ENCODE measurements at places on chromosomes 1 and 21.

DNA sequence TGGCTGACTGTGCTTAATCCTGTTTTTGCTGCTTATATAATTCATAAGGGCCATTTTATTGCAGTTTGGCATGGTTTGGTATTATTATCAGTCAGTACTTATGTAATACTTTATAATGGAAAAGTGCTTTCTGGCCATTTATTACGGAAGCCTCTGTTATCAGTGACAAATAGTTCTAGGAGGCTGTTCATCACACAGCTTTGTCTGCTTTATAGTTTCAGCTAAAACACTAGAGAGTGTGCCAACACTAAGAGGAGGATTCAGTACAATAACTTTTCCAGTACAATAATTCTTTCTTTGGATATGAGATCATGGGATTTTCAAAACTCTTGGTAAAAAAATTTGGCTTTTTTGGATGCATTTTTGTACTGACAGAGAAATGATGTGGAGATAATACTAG, 102.9 kb upstream of the PTGFR start:
- no peak for DNase-seq

- DNase-seq, result peak; percentile 91
Observed at GRCh38 chr1:20574686-20575540, 14.0 kb upstream of the CDA start.

DNA sequence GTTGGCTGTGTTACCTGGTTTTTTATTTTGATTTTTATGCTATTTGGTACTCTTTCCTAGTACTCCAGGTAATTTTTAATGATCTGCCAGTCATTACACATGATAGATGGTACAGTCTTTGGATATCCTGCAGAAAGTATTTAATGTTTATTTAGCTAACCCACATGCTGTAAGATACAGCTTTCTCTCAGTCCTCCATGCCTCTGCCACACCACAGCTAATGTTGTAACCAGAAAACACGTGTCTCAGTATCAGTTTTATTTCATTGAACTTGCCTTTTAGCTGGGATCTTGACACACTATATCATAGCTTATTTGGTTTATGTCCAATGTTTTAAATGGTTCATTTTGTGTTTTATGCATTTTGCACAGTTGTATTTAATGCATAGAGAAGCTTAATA, 1648.4 kb downstream of the KCNT2 start:
- DNase-seq, result no peak

DNA sequence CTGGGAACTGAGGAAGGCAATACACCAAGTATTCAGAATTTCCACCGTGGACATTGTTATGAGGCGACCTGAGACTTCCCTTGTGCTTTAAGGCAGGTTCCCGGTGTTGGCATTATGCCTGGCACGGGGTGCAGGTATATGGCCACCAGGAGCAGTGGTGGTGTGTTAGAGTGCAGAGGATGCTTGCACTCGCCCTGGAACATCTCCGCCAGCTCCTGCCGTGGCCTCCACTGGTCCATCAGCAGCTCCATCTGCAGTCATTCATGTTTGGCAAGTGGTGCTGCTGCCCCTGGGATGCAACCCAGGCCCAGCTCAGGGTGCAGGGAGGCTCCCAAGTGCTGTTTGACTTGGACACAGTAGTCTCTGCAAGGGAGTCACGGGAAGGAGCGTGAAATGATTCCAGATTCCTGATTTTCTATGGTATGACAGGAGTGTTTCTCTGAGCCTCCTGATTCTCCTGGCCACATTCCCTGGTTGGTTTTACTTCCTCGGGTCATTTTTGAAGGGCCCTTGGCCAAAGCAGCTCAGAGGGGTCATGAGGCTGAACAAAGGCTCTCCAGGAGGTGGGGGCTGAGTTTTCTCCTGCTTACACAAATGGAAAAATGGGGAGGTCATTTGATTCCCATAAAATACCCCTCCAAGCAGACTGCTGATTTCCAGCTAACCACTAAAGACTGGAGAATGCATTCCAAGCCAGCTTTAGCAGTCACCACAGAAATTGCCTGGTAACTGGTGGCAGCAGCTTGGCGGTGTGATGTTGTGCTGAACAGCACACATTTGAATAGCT, 60.4 kb upstream of the PSEN2 start:
- DNase-seq, result no peak

DNA sequence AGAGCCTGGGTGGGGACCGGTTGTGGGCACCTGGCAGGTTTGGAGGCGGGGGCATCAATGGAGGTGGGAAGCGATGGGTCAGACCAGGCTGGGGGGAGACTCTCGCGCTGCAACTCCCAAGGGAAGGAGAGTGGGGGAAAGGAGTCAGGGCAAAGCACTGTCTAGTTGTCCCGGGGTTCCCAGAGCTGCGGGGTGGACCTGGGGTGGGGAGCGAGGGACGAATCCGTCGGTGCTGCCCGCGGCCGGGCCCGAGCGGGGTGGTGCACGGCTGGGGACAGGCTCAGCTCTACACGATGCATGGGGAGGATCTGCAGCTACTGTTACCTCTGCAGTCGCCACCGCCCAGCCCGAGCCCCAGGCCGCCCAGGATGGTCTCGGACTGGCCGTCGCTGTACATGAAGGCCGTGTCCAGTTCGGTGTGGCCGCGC, 427 bp downstream of the AKR7A2 start:
- DNase-seq, result peak; percentile 81

DNA sequence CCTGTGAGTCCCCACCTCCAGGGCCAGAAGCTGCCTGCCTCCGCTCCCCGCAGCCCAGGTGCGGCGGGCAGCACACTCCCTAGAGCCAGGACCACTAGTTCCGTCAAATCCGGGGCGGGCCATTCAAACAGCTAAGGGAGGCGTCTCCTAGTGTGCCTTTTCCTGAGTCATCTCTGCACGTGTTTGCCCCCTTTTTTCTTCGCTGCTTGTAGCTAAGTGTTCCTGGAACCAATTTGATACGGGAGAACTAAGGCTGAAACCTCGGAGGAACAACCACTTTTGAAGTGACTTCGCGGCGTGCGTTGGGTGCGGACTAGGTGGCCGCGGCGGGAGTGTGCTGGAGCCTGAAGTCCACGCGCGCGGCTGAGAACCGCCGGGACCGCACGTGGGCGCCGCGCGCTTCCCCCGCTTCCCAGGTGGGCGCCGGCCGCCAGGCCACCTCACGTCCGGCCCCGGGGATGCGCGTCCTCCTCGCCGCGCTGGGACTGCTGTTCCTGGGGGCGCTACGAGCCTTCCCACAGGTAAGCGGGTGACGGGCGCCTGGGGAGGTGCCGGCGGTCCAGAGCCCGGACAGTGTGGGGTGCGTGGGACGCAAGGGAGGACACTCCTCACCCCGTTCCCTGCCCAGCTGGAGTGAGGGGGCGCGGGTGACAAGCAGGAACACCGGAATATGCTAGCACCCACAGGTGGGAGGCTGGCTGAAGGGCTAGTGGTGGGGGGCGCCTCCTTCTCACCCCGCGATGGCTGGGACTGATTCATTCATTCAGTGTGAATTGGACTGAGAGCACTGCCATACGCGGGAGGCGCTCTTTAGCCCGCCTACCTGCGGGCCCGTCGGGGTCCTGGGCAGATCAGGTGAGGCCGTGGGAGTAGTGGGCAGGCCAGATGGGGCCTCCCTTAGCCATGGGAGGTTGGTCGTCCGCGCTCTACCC, at the start of gene TNFRSF8:
TNFRSF8 (plus strand) TSS at position 163 of the 932 bp plus-strand sequence; CDS start at position 459, 296 bp downstream.
- DNase-seq, result peak; percentile 80

- DNase-seq, result no peak
Observed at GRCh38 chr1:35449334-35450008, 107.7 kb downstream of the KIAA0319L start.

GRCh38 chr1:6587261-6588005, 7.6 kb downstream of the ZBTB48 start:
- peak; percentile 39 for DNase-seq

- no peak for DNase-seq
Observed at GRCh38 chr1:178953034-178953433, 72.7 kb upstream of the FAM20B start.

DNA sequence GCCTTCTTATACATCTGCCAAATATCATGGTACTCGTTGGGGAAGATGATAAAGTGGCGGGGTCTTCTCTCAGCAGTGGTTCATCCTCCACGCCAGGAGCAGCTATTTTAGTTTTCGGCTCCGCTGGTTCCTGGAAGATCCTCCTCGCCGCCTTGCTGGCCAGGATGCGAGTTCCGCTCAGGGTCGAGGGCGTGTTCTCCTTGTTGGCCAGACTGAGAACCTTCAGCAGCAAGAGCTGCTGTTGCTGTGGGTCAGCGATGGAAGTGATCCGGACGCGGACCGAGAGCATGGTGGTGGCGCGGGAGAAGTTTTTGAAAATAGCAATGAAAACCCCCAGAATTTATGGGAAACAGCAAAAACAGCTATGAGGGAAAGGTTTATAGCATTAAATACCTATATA, 11.4 kb upstream of the CFAP126 start:
- no peak for DNase-seq

DNA sequence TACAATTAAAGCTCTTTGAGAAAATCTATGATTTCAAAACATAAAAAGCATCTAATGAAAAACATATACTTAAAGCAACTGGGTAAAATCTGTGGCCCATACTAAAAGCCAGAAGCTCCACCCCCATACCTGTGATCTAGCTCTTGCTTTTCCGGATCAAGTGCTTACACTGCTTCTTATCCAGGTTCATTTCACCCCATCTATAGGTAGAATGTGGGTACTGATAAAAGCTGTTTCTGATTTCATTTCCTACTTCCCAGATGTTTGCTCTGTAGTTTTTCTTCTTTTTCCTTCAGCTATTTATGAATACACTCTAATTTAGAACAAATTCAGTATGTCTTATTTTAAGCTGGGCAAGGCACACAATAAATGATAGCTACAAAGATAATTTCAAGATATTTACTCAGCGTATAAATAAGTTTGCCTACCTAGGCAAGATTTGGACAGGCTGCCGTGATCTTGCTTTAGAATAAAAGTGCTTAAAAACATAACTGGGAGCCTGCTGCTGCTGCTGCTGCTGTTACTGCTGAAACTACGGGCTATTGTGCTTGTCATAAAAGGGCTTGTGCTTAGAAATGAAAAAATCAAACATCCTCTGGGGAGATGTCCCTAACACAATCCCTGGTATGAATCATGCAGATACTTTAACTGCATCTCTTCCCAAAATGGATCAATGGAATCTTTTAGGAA, 2.1 kb downstream of the SIPA1L2 start:
- peak; percentile 62 for DNase-seq

DNA sequence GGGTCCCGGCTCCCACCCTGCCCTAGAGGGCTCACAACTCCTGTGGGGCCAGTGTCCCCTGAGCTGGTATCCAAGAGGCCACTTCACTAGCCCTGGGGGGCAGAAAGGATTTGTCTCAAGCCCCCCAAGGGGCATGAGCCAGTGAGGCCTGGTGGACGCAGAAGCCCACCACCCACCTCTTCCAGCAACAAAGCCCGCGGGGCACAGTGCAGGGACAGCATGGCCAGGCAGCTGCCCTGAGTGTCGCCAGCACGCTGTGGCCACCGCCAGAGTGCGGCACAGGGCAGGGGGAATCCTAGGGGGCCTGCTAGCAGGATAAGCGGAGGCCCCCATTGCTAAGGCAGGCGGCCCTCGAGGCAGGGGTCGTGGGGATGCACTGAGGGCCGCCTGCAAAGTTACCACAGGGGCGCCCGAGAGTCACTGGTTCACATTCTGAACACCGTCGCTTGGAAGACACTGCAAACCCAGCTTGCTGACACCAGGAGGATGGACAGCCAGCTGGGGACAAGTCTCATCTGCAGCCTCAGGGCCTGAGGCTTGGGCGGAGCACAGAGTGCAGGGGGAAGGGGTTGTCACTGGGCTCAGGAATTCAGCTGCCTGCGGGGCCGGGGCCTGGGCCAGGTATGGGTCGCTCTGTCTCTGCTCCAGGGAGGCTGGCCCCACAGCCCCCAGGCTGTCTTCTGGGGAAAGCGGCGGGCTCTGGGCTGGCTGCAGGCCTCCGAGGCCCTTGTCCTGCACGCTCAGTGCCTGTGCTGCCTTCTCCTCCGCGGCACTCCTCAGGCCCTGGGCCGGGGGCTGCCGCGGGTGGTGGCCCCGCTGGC, 26.8 kb downstream of the SLC19A1 start:
- DNase-seq, result no peak

DNA sequence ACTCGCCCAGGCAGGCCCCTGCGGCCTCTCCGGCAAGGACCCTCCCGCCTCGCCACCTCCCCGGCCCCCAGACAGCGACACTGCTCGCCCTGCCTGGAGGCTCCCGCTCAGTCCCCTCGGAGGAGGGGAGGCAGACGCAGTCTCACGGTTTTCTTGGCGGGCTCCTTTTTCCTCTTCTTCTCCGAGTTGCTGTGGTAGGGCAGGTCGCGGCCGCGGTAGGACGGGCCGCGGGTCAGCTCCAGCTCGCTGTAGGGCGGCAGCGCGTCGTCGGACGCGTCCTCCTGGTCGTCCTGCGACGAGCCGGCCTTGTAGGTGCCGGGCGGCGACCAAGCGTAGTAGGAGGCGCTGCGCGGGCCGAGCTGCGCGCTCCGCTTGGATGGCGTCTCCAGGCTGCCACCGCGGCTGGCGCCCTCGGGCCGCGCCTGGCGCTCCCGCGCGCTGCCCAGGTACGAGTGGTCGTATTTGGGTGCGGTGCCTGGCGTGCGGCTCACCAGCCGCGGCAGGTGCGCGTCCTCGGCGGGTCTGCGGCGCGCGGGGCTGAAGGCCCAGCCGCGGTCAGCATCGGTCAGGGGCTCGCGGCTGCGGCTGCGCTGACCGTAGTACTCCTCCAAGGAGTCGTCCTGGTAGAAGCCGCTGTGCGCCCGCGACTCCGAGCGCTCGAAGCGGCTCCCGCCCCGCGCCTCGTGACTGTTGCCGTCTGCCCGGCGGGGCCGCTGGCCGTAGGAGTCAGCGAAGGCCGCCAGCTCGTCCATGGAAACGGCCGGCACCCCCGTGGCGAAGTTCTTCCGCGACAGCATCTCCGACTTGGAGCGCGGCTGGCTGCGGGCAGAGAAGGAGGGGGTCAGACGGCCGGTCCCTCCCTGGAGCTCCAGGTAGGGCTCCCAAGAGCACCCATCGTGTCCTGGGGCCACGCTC, 44.8 kb upstream of the TADA1 start:
- peak; percentile 84 for DNase-seq

GRCh38 chr21:45050797-45051489, 23.4 kb upstream of the ADARB1 start:
- peak; percentile 51 for DNase-seq

- no peak for DNase-seq
Observed at GRCh38 chr1:32353886-32354570, 8.3 kb downstream of the FAM229A start.

DNA sequence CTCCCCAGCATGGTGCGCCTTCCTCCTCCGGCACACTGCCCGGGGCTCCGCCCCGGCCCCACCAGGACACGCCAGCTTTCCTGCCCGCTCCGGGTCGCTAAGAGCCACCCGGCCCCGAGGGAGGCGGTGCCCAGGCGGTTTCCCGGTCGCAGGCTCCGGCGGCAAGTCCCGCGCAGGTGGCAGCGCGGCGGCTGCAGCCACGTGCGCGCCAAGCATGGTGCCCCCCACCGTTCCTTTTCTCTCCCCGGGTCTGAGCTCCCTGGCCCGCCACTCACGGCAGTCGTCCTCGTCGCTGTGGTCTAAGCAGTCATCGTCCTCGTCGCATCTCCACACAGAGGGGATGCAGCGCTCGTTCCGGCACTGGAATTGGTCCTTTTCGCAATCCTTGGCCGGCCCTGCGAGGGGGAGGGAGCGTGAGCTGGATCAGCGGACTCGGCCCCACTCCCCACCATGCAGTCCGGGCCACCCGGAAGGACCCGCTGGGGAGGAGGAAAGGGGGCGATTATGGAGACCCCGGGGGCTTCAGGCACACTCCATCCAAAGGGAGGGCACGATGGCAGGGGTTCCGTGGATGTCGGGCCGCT, 1.2 kb downstream of the LRP8 start:
- peak; percentile 93 for DNase-seq

All from H7 (cell line).